AG09319 (cell line): ENCODE measurements at places on chromosomes 6 and 20.
A peak's percentile ranks its signal among the peaks of the same experiment; 100 is the strongest.

DNA sequence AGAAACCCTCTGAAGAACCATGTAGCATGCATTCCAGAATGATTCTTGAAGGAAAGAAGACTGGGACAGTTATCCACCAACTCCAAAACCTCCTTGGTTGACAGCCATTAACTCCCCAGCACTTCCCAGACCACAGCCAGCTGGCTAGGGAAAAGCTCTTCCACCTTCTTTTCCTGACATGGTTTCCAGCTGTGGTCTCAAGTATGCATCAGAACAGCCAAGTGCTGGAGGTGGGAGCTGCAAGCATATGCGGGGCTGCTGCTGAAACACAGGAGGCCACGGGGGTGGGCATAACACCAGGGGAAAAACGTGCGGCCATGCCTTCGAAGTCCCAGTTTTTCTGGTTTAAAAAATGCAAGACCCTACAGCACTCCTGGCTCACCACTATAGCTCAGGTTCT is 108.0 kb upstream of the FAM184A start:
- no peak for DNase-seq

- DNase-seq: no peak
Measured at GRCh38 chr20:24681634-24682495, 212.4 kb downstream of the SYNDIG1 start.

DNA sequence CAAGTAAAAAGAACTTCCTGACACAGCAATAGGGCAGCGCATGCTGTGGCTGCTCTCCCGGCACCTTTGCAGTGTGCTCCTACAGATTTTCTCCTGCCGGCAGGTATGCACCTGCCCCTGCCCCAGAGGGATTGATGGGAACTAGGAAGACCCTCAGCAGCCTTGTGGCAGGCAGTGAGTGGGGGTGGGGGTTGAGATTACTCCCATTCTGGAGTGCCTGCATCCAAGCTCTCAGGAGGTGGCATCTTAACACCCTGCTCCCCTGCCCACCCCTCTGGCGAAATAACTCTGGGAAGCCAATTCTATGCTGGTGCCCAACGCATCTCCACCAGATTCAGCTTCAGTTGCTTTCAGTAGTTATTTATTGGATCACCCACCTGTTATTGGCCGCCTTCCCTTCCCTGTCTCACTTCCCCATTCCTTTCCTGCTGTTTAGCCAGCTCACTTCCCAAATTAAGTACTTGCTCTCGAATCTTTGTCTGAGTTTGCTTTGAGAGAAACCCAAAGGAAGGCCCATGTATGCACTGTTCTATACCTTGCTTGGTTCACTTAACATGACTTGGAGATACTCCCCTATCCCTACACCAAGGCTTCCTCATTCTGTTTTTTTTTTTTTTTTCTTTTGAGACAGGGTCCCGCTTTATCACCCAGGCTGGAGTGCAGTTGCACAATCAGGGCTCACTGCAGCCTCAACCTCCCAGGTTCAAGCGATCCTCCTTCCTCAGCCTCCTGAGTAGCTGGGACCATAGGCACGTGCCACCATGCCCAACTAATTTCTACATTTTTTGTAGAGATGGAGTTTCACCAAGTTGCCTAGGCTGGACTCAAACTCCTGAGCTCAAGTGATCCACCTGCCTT is 29.3 kb upstream of the SLC23A2 start:
- DNase-seq: no peak

GRCh38 chr6:149234051-149234962 is 83.2 kb upstream of the TAB2 start:
- DNase-seq: no peak

DNA sequence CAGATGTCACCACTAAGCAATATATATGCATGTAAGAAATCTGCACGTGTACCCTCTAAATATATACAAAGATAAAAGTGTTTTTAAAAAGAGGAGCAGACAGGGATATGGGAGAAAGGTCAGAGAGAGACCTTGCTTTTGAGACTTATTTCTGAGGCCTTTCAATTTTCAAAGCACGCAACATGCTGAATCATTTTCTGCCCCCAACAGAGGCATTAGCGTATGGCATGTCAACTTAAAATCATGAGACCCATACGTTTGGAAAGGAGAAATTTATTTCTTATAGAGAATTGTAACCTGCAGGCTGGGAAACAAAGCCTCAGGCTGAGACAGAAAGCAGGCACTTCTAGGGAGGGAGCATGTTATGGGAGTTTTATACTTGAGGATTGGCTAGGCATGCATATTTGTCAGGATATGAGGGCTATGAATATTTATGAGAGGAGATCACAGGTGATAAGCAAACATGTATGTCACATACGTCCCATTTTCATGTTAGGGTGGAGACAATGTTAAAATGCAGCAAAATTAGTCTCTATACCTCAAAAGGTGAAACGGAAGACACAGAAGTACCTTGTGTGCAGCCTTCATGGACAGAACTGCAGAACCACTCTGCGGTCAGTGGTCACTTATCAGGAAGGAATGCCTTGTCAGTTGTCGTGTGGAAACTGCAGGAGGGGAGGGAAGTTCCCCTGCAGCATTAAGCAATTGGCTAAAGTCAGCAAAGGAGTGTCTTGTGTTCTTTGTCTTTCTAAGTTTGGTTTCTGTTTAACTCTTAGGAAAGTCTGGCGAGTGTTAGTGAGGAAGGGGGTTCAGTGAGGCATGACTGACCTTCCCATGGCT is 6.3 kb upstream of the GABRR2 start:
- no peak for DNase-seq

DNA sequence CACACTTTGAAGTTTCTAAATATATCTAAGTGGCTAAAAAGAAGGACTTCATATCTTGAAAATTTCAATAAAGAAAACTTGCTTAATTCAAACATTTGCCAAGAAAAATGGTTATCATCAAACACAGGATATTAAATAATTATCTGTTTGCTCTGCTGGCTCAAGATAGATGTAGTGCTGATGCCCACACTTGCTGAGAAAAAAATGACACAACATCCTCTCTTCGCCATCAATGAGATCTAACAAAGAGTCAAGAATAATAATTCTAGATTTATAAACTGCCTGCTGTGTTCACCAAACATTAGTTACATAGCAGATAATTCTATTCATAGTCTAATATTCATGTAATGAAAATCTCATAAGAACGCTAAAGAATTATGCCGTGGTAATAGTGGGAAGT is 93.6 kb downstream of the EPHA7 start:
- DNase-seq: no peak

- DNase-seq: no peak
Measured at GRCh38 chr6:121847806-121848522, 412.5 kb downstream of the GJA1 start.

DNA sequence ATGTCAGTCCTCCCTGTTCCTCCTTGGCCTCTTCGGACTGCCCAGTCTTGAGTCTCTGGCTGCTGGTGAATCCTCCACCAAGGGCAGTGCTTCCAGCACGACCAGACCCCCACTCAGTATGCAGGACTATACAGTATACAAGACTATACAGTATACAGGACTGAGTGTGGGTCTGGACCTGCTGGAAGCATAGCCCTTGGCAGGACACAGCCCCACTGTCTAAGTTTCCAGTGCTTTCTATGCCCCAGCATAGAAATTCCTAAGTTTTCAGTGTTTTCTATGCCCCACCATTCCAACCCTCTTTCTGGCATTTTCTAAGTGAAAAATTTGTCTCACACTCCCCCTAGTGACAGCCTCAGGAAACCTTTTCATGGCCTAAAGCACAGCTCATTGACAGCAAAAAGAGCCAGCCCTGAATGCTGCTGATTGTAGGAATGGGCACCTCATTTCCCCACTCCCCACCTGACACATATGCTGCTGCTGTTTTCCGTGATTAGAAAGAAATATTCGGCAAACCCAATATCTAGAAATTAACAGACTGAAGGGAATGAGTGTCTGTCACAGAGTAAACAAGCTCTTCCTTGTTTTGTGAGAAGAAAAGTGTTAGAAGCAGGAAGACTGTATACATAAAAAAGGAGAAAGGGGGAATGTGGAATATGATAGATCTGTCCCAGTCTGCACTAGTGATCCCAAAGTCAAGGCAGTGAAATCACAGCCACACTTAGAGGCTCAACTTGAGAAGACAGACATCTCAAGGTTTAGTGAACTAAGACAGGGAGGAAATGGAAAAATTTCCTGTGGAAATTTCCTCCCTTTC is 206.9 kb downstream of the IBTK start:
- peak; percentile 23 for DNase-seq

DNA sequence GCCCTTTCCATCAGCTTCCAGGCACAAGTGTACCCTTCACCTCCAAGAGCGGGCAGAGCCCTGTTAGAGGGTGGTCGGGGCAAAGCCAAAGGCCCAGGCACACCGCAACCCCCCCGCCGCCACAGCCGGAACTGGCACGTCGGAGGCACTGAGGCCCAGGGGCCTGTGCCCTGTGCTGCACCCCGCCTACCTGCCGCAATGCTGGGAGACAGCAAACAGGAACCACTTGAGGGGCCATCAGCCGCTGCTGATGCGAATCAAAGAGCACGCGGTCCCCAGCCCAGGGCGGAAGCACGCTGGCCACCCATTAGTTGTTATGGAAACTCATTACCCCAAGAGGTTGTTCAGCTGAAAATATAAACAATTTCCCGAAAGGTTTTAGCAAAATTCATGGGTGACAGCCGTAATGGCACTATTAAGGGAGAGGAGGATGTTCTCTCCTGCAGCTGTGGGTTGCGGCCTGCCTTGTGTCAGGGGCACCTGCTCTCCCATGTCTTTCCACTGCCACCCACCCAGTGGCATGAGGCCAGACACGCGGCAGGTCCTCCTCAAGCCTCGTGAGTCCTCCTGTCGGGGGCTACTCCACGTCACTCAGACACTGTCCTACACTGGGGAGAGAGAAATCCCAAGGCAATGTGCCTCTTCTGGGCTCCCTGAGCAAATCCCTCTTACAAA is 65.3 kb downstream of the EDN3 start:
- no peak for DNase-seq

DNA sequence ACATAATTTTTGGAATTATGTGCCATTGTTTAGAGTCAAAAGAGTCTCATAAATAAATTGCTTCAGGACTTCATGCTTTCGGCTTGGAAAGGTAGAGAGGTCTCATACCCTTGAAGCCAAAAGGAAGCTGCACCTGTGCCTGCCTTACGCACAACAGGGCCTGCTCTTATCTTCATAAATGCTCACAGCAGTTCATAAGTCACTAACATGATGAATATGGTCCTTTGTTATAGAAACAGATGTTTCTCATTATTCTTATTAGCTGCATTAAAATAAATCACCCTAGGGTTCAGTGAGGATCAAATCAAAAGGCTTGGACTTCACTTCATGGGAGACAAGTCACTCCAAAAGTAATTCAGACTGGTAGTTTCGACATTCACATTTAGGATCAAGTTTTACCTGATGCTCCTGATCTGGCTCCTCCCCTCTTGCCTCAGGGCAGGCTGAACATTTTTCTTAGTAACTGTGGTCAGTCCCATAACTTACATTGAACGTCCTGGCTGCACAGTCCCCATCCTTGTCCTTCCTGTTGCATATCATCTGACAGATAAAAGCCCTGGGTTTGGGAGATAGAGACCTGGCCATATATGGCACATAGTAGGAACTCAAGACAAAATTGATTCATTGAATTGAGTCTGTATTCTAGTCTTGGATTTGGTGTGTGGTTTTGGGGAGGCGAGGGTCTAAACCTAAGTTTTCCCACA is 20.7 kb upstream of the SH3BGRL2 start:
- DNase-seq: no peak

- no peak for DNase-seq
Measured at GRCh38 chr20:10342152-10342551, 91.9 kb downstream of the MKKS start.

DNA sequence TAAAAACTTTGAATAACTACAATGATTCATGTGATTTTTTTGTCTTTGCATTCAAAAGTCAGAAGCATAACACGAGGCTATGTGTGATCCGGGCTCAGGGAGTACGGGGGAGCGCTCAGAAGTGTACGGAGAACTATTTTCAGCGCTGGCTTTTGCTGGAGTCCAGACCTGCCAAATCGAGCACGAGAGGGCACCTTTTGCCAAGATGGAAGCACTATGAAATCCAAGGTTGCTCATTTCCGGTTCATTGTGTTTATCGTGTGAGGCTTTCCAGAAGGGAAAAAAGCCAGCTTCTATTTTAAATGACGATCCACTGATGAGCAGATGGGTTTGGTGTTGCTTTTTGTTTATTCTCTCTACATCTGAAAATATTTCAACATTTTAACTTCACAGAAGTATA is 11.3 kb downstream of the RAMACL start:
- no peak for DNase-seq

DNA sequence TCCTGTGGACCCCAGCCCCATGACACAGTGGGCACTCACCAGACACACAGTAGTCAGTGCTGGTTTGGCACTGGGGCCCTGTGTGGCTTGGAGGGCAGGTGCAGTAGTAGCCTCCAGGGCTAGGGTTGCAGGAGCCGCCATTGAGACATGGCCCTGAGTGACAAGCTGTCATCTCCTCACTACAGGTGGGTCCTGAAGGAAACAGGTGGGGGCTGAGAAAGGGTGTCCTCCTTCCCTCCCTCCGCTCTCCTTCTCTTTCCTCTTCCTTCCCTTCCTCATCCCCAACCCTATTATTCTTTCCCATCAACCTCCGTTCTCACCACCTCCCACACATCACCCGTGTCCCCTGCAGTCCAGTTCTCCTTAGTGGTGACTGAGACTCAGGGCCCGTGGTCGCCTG is 10.2 kb downstream of the NOTCH4 start:
- no peak for DNase-seq

GRCh38 chr6:23420659-23421350 is 705.2 kb upstream of the NRSN1 start:
- no peak for DNase-seq

- DNase-seq: peak; percentile 56
Measured at GRCh38 chr6:43708860-43709653, 21.5 kb upstream of the MRPS18A start.

- no peak for DNase-seq
Measured at GRCh38 chr20:50969435-50969834, 10.8 kb downstream of the MOCS3 start.

GRCh38 chr6:140032189-140032588 is 657.7 kb upstream of the CITED2 start:
- DNase-seq: no peak

- no peak for DNase-seq
Measured at GRCh38 chr20:32010101-32010500, at the start of gene CCM2L. TSS of gene CCM2L (plus strand) at chr20:32010438. CDS start at chr20:32010455, 17 bp downstream.

DNA sequence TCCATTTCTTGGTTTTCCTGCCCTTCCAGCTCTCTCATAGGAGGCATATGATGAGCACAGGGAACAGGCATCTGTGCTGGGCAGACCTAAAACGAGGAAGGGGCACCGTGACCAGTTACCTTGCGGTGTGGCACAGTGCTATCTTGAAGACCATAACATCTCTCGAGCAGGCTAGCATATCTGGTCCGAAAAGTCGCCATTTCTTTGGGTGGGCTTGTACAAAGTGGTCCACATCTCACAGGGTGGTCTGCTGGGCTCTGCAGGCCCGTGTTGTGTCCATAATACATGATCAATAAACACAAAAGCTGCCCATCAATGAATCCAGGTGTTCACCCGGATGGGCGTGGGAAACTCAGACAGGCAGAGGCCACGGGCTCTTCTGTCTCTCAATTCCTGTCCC is 115.7 kb downstream of the PHACTR3 start:
- no peak for DNase-seq
